ENCODE measurements at places on chromosomes 2 and 18.

DNA sequence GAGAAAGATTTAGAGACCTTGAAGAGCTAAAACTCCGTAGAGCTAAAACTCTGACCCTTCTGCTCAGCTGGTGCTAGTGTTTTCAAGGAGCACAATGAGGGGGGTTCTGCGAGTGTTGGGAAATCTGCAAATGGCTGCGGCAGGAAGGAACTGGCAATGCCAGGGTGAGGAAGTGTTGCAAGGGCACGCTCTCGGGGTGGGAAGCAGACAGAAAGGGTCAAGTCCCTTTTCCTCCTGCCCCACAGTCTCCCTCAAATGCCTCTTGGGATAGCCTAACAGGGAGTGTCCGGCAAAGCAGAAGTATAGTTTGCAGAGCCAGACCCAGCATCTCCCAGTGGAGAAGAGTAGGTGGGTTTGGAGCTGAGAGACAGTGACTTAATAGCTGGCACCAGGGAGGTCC is 60.5 kb downstream of the NCAPH start:
- DNase-seq: no peak

- peak; percentile 21 for DNase-seq
These were observed 101.6 kb downstream of the SPTBN1 start for GRCh38 chr2:54557601-54558187.

DNA sequence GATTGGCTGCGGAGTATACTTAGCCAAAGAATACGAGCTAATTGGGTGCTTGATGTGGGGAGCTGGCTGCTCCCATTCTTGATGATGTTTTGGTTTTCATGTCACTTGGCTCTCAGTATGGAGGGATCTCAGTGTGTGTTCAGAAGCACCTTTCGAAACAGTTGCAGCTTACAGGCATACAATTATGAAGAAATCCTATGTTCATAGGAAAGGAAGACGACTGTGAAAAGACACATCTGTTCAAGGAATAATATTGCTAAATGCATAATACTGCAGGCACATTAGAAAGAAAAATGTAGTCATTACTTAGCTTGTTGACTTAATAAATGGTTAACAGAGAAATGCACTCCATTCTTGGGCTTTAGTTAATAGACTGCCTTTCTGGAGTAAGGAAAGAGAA is 4.1 kb downstream of the LRRC30 start:
- no peak for DNase-seq

GRCh38 chr2:227043981-227044380 is 120.0 kb downstream of the COL4A4 start:
- no peak for DNase-seq

DNA sequence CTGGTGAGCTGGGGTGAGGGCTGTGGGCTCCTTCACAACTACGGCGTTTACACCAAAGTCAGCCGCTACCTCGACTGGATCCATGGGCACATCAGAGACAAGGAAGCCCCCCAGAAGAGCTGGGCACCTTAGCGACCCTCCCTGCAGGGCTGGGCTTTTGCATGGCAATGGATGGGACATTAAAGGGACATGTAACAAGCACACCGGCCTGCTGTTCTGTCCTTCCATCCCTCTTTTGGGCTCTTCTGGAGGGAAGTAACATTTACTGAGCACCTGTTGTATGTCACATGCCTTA is 10.5 kb downstream of the PROC start:
- no peak for DNase-seq

- DNase-seq: no peak
These were observed 894.9 kb upstream of the CDH2 start for GRCh38 chr18:29071869-29072268.

DNA sequence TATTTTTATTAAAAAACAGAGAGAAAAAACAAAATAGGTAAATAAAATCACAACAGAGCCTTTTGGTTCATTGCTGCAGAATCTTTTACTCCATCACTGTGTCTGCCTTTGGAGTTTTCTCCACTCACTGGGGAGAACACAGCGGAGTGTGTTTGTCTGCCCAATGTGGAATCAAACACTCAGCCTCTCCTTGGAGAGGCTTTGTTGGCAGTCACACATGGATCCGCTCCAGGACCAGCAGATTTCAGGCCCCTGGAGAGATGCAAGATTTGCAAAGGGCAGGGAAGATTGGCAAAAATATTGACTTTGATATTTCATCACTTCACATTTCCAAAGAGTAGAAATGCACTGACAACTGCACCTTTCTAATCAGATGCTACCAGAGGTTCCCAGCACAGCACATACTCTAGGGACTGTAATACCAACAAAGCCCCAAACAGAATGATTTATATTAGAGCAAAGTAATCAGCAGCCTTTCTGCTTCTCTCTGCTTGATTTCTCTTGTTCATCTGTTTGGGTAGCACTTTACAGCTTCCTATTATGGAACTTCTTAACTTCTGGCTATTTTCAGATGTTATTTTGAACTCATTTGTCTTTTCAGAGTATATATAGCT is 1898.8 kb upstream of the PIK3C3 start:
- peak; percentile 59 for DNase-seq

DNA sequence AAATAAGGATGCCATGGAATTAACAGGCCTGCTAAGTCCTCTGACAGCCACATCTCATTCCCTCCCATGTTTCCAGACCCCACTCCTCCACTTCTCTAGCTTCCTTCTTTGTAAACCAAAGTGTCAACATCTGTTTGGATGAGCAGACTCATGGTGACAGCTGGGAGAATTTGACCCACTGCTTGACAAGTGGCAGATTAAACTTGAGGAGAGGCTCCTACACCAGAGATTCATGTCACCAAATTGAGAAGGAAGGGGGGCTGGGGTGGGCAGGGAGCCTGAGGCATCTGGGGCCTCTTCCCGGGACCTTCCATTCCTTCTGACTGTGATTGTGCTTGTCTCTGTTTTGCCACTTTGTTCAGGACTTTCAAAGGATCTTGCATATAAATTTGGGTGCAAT is 41.0 kb upstream of the IGFBP5 start:
- DNase-seq: no peak

- no peak for DNase-seq
These were observed 462.8 kb upstream of the ID2 start for GRCh38 chr2:8219096-8219495.

DNA sequence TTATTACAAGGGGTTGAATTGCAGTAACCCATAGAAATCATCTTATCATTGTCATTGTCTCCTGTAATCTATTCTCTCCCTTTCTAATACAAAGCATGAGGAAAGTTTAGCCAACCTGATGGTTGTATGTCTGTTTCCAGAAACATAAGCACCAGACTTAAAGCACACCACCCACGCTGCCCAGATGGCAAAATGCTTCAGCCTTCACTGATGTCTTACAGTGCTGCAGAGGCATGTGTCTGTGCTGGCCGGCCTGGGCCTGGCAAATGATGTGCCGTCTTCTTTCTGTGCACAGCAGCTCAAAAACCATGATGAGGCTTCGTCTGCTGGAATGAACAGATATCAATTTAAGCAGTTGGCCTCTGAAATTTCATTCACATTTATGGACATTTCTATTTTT is 443.0 kb upstream of the RGPD4 start:
- DNase-seq: no peak

DNA sequence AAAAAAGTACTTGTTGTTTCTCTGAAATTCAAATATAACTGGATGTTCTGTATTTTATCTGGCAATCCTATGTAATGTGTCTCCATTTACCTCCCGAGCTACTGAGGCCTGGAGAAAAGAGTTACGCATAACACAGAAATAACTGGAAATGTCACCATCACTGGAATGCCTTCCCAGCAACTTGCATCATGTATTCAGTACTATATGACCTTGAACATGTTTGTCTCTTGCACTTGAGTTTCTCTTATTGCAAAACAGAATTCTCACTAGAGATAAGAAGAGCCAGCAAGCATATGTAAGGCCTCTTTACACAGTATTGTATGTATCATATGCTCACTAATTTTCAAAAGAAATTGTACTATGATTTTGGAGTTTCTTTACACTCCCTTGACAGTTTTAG is 99.6 kb upstream of the CTAGE1 start:
- no peak for DNase-seq

DNA sequence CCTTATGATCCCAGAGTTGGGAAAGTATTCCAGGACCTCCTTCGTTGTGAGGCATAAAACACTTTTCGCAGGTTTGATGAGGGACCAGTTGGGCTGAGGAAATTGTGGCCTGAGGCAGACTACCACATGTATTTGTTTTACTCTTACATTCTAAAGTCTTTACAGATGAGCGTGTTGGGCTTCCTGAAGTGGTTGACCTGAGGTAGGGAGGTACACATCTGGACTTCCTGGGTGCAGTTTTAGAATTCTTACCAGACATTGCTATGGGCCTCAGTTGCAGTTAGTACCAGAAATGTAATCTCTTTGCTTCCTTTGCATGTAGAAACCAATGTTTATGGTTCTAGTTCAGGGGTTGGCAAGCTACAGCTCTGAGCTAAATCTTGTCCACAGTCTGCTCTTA is 48.7 kb downstream of the COA5 start:
- no peak for DNase-seq

- no peak for DNase-seq
These were observed 7.3 kb upstream of the PROM2 start for GRCh38 chr2:95266781-95267430.

GRCh38 chr2:113068706-113069485 is 1.1 kb downstream of the IL1F10 start:
- no peak for DNase-seq

DNA sequence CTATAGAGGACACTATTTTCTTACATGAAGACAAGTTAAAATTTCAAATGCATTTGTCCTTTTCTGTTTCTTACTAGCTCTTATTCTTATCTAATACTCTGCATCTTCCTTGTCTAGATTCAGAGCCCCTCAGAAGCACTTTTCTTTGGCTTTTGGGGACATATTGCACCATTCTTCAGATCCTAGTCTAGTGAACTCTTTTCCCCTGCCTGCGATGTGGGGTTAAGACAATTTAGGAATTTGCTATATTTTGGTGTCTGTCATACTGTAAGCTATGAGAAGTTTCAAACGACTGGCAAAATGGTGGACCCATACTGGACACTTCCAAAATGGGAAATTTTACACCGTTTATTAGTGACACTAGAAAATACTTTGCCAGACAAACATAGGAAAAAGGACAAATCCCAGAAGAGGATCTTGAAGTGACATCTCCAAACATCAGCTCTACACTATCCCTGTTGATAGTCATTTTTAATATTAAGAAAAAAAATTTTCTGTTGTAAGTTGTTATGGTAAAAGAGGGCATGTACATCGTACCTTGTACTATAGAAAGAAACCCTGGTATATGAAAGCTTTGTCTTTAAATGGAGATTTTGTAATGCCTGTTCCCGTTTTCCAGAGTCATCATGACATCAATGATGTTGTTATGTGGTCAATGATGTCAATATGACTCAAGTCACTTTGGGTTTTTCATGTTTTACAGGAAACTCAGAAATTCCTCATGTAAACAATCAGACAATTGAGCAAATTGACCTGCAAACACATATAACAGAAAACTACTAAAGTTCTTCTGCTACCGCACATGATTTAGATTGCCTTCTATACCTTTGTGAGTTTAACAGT is 4.4 kb upstream of the KYNU start:
- no peak for DNase-seq

DNA sequence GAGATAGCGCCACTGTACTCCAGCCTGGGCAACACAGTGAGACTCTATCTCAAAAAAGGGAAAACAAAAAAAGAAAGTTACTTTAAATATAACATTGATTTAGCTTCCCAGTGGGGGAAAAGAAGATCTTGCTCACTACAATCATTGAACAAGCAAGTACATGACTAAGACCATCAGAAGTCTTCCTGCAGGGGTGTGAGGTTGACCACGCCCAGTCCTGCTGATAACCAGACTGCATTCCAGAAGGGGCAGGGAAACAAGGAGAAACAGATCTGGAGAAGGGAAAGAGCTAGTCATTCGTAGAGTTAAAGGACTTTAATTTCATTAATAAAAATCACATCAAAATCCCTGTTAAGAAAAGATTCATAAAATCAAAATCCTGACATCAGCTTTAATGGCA is 77.5 kb downstream of the EPHA4 start:
- no peak for DNase-seq

- DNase-seq: no peak
These were observed 96.2 kb downstream of the GALNT3 start for GRCh38 chr2:165697748-165698443.

DNA sequence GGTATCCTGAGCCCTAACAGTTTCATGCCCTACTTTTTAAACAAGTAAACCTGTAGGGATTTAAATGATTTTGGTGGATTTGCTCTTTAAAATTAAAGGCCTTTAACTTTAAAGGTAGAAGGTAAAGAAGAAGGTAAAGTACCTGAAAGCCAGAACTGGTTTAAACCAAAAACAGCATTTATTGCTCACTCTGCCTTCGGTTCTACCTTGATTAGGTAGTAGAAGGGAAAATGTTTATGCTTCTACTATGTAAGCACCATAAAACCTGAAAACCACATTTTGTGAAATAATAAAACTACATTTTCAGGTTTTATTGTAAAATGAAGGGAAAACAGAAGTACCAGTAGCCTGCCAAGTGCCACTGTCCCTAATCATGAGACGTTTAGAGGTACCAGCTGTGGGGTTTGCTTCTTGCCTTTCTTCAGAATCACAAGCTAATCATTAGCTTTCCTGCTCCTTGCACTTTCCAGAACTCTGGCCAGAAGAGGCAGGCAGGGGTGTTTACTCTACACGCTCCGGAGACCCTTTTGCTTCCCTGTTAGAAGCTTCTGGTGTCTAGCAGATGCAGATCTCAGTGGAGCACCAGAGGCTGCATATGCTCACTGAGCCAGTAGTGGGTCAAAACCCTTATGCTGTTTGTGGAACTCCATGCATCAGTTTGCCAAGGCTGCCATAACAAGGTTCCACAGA is 33.3 kb downstream of the RPIA start:
- no peak for DNase-seq

DNA sequence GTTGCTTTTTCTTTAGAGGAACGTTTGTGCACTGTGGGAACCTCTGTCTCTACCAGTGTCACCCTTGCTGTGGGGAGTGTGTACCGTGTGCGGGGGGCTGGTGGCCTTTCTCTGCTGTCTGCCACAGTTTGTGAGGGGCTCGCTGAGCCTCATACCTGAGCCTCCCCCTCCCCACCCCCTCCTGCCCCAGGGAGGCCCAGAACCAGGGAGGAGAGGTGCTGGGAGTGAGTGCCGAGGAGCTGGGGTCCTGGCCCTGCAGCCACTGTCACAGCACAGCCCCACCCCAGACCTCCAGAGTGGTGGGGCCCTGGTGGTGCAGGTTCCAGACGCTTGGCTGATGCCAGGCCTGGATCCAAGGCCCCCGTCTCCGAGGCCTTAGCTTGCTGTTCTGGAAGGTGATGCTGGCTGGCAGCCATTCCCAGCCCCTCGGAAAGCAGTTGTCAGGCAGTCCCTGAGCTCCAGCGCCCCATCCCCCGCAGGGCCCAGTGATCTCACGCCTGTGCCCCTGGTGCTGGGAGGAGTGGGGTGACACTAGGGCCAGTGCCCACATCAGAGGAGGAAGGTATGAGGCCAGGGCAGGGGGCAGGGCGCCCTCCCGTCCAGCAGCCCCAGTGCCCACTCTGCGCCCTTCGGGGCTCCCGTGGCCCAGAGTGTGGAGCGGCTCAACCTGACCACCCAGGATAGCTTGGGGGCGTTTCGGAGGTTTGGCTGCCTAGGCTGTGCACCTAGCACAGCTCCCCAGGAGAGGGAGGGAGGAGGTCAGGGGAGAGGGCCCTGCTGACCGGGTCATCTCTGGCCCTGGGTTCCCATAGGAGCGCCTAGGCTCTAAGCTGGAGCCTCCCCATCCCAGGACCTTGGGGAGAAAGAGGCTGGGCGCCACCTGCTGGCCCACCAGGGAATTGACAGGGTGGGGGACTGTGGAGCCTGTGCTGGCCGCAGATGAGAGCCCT is 53.0 kb upstream of the ALPP start:
- DNase-seq: no peak

All from cerebellum (tissue), 4 donors.